ENCODE measurements at places on chromosomes 12 and 14.
A peak's percentile ranks its signal among the peaks of the same experiment; 100 is the strongest.

GRCh38 chr12:124324803-124325705 lies 30.2 kb downstream of the RFLNA start:
- DNase-seq = no peak

- no peak for DNase-seq
These were observed 130.1 kb upstream of the RTL1 start for GRCh38 chr14:101033446-101034165.

DNA sequence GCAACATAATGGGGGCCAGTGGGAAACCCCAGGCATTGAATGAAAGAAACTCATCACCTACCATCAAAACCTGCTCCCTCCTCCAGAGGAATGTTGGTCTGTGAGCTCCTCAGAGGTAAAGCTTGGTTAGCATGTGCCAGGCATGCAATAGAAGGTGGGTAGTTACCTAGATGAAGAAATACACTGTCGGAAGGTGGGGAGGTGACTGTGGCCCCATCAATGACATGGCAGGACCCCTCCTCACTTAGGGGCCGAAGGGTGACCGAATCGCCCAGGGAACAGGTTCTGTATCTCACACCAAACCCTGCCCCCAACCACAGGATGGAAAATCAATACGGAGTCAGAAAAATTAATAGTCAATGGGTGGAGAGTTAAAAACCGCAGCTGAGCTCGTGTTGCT lies 135.6 kb downstream of the BCL11B start:
- no peak for DNase-seq

DNA sequence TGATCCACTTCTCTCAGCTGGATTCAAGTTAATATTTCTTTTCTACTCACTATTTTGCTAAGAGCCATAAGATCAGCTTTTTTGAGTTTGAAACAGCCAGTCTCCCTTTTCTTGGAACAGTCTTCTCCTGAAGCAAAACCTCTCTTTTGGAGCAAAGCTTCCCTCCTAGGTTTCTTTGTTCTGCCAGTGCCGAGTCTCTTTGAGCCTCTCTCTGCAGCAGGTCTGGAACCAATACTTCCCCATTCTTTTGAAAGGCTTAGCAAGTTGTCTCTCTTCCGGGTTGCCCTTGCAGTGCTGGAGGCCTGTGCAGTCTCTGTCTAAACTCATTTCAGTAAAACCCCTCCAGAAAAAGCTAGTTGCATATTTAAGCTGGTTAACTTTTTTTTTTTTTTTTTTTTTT lies 454.8 kb downstream of the NOVA1 start:
- no peak for DNase-seq

GRCh38 chr12:42640391-42640790 lies 50.8 kb upstream of the PRICKLE1 start:
- no peak for DNase-seq

- no peak for DNase-seq
These were observed 6.8 kb upstream of the SYNE3 start for GRCh38 chr14:95523051-95523814.

- no peak for DNase-seq
These were observed 167.2 kb upstream of the FRMD6 start for GRCh38 chr14:51484485-51484884.

GRCh38 chr12:52245962-52246569 lies 13.0 kb downstream of the KRT7 start:
- no peak for DNase-seq

- DNase-seq = peak; percentile 44
These were observed at the start of gene SLC25A29 for GRCh38 chr14:100306101-100306997. SLC25A29 (minus strand) TSS chr14:100306444; CDS start chr14:100306232, 212 bp downstream.

DNA sequence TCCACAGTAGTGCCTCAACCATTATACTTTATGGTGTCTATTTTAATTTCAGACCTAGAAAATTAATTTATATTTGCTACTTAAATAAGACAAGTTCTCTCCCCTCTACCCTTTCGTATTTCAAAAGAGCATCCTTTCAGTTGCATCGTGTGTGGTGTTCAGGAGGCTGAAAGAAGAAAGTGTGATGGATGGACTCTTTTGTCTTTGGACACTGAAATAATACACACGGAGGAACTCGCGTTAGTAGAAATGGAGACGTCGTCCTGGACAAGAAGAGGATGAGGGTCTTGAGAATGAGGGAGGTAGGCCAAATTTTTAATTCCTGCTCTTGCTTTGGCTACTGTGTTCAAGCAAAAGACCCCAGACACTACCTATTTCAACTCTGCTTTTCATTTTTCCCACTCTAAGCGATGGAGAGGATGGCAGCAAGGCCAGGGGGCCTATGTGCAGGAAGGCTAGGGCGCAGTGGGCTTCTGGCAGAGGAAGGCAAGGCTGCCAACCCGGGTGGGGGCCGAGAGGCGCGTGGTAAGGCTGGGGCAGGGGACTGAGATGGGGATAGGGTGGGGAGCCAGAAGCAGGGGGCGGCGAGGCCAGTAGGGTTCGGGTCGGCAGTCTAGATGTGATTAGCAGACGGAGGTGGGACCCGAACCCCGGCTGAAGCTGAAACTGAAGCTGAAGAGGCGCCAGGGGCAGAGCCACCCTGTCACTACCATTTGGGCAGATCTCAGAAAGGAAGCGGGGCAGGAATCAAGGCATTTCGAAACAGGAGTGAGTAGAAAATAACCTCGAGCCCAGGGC lies 722 bp downstream of the TMED8 start:
- peak; percentile 4 for DNase-seq

DNA sequence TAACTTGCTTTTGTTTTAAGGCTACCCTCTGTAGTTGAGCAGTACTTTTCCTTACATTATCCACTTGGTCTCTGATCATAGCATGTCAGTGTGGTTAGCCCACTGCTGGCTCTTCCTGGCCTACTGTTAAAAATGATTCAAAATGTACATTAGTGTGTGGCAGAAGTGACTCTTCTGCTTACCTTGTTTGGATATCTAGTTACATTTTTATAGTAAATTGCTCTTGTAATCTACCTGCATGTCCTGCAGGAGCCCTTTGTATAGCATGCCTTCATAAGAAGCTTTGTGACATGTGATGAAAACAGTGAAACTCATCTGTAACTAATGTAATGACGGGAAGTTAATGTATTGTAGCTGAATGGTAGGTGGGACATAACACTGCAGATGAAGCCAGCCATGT lies 8.1 kb downstream of the SPATS2 start:
- no peak for DNase-seq

GRCh38 chr14:33788161-33788560 lies 162.7 kb downstream of the EGLN3 start:
- no peak for DNase-seq

DNA sequence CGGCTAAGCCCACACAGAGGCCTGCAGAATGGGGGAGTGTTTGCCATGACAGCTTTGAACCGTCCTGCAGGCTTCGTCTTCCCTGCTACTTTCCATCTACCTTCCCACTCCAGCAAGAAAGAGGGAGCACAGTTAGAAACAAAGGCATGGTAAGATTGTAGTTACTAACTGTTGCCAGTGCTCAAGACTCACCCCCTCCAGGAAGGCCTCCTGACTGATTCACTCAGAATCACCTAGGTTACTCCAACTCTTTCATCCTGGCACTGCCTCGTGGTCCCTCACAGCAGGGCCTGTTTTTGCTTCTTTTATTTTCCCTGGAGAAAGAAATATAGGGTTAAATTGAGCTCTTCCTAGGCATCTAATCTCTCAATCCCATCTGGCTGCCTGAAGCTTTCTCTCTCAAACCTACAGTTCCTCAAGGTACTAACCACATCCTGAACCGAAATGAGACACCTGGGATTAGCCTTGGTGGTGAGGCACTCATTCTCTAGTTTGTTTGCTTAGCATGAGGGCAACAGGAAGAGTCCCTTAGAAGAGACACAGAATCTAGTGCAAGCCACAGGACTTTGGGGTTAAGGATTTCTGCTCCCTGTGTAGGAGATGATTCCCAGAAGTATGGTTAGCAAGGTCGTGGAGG lies 7.8 kb downstream of the GALNT6 start:
- DNase-seq = no peak

DNA sequence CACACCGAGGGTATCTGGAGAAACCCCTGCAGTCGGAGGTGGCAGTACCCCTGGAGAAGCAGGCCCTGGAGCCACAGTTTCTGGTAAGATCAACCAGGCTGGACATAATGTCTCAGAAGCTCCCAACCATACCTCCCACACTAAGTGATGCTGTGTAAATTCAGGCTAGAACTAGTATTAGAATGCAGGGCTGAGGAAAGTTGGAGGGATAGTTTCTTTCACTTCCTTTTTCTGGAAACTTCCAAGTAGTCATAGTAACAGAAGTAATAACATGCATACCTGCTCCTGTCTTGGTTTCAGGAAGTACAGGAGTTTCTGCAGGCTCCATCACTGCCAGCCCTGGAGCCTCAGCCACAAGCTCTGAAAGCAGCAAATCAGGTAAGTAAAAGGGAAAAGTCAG lies 228.1 kb upstream of the CNTN1 start:
- DNase-seq = no peak

DNA sequence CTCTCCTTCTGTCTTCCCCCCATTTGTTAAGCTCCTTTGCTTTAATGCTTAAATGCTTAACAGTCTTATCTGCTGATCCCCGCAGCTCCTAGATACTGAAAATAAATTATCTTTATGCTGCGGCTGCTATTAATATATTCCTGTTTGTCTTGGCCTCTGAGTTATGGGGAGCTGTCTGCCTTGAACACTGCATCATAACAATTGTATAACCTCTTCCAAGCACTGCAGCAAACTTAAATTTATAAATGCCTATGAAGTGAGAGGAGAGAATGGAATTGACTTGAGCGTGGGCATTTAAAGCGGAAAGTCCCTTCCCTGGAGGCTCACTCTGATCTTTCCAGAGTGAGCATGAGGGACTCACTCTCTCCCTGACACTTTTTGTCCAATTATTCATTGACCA lies 23.1 kb upstream of the DCP1B start:
- DNase-seq = no peak

DNA sequence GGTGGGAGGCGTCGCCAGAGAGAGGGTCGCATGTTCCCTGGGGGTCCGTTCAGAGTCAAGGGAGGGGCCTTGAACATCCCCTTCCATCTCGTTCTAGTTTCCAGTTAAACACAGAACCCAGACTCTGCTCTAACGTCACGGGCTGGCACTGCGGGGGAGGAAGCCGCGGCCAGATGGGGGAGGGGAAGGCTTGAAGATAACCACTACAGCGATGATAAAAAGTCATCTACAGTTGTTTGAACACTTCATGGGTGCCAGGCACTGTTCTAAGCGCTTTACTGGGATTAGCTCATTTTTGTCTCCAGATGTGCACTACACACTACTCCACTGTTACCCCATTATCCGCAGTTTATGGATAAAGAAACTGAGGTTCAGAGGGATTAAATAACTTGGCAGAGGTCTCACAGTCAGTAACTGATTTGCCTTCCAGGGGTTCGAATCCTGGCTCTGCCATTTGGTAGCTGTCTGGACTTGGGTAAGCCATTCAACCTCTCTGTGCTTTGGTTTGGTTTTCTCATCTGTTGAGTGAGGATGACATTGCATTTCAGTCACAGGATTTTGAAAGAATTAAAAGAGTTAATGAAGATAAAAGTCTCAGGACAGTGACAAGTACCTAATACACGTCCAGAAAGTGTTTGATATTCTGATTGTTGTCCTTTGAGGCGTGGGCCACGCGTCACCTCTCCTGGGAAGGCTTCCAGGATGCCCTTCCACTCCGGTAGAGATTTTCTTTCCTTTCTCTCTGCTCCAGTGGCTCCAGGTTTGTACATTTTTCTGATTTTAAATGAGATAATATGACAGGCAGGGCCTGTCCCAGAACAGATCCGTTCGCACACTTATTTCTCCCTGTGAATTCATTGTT lies 798 bp upstream of the RASAL1 start:
- DNase-seq = no peak

GRCh38 chr12:123050331-123050831 lies 69.9 kb downstream of the ARL6IP4 start:
- DNase-seq = no peak

DNA sequence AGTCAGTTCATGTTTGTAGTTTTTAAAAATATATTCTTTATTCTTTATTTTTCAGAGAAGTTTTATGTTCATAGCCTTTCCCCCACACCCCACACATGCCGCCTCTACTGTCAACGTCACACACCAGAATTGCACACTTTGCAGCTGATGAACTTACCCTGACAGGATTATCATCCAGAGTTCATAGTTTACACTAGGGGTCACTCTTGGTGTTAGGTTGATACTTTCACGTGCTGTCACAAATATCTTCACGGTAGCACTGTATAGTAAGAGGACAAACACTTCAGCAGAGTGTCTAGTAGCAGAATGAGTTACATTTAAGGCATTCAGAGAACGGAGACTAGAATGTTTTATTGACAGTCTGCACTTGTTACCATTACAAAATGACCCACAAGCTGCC lies 5.1 kb downstream of the DPPA3 start:
- no peak for DNase-seq

DNA sequence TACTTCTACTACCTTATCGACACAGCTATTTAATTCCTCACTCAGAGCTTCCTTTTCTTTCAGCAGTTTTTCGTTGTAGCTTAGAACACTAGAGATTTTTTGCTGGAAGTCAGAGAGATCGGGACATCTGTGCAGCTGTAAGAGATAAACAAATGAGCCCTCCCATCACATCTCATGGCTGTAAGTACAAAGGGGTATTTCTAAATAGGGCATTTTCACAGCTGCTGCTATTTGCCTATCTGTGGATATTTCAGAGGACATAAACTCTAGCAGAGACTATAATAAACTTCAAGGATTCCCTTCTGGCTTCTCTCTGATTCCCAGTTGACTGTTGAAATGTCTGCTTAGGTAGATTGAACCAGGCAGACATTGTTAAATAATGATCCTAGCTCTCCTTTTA lies 76.1 kb upstream of the SAV1 start:
- DNase-seq = no peak

DNA sequence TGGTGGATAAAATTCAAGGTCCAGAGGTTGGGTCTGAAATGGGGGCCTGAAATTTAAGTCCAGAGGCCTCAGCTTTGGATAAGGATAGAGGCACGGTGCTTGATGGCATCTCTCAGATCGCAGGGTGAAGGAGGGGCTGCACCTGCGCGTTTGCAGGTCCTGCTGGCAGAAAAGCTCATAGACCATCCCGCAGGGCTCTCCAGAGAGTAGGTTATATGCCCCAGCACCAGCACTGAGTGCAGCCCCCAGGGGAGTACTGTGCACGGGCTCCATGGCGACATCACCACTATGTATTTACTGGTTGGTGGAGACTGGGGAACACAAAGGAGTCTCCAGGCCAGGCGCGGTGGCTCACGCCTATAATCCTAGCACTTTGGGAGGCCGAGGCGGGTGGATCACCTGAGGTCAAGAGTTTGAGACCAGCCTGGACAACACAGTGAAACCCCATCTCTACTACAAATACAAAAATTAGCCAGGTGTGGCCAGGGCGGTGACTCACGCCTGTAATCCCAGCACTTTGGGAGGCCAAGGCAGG lies 4.3 kb upstream of the CD63 start:
- DNase-seq = no peak

Measured in stimulated activated CD8-positive, alpha-beta memory T cell treated with anti-CD3 and anti-CD28 coated beads, Interleukin-4, amount 100 ng/mL, for 1 hour (primary cell).